ENCODE measurements at places on chromosomes 2 and 18.

- no peak for DNase-seq
Observed at GRCh38 chr2:60441800-60442199, 111.7 kb downstream of the BCL11A start.

DNA sequence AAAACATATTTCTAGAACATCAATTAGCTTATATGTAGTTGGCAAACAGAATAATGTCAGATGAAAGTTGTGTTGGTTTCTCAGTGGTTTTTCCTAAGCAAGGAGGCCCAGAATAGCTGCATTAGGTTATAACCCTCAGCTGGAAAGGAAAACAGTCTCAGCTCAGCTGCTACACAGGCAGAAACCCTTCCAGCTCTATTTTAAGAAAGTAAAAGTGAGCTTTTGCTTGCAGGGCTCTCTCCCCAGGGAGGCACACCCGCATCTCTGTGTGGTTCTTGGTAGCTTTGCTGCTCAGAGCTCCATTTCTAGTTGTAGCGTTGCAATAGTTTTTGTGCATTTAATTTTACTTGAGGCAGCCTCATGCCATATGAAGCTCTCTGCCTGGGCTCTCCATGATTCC is 54.6 kb downstream of the PIKFYVE start:
- DNase-seq, result no peak

- DNase-seq, result no peak
Observed at GRCh38 chr18:8506251-8507049, 102.8 kb upstream of the RAB12 start.

- DNase-seq, result no peak
Observed at GRCh38 chr2:224413381-224413780, 11.5 kb upstream of the FAM124B start.

- DNase-seq, result no peak
Observed at GRCh38 chr2:199738727-199739412, 112.1 kb downstream of the FTCDNL1 start.

DNA sequence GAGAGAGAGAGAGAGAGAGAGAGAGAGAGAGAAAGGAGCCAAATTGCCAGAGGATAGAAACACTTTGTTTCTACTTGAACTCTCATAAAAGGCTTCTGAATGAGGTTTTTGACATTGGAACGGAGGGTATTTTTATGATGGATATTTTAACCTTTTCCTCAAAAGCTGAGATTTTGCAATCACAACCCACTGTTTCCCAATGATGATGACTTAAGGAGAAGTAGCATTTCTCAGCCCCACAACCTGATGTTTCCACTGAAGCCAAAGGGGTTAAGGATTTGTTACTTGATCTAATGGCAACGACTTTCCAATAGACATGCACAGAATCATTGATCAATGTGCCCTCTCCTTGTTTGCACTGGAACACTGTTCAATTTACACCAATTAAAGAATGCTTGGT is 67.1 kb upstream of the POU3F3 start:
- no peak for DNase-seq

DNA sequence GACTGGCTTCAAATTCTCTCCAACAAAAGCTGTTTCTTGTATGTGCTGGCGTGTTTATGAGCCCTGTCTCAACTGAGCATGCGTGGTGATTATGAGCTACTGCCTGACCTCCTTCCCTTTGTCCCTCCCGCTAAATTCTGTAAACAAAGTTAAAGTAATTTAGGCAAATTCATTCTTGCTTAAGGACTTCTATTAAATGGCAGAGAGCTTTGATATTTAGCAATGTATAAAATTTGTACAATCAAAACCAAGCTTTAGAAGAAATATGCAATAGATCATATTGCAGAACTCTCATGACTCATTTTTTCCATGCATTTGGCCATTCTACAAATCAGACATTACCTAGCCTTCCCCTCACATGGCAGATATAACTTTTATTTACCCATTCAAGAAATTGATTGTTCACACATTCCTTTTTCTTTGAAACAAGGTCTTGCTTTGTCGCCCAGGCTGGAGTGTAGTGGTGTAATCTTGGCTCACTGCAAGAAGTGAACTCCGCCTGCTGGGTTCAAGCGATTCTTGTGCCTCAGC is 18.2 kb downstream of the IGFBP2 start:
- DNase-seq, result no peak

DNA sequence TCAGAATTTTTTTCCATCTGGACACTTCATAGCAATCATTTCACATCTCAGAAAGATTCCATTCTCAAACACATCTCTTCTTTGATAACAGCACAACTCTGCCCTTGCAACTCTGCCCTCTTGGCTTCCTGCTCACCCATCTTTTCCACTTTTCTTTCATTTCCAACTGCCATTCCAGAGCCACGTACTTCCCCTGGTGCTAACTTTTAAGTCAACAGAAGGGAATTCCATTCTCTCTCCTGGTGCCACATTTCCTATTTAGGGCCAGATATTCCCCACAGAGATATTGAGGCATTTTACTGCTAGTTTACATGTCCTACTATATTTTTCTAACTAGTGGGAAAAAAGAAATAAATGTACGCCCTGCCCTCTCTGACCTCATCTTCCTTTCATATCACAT is 590.2 kb downstream of the ARHGAP15 start:
- no peak for DNase-seq

DNA sequence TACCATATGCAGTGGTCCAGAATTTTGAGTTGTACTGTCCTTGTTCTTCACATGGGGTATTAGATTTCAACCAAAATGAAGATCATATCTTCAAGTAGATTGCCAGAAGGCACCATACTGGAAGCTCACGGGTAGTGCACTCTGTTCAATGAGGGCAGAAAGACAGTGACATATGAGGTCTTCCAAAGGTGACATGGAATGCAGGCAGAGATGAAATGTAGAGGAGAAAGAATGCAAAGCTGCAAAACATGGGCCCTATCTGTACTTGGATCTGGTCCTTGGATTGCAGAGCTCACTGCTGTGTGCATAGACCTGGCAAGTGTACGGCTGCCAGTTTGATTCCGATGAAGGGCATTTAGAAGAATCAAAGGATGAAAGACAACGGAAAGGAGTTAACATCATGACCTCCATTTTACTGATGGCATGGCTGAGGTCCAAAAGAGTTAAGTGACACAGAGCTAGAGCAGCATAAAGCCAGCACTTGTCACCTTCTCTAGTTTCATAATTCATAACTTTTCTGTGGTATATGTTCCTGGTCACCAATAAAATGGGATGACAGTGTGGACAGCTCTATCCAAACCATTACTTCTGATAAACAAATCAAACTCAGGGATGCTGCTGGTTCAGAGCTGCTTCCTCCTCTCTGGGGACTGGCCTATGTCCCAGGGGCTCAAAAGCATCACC is 64.7 kb downstream of the BCL2 start:
- no peak for DNase-seq

- DNase-seq, result no peak
Observed at GRCh38 chr2:98829581-98830270, 98.8 kb upstream of the MGAT4A start.

DNA sequence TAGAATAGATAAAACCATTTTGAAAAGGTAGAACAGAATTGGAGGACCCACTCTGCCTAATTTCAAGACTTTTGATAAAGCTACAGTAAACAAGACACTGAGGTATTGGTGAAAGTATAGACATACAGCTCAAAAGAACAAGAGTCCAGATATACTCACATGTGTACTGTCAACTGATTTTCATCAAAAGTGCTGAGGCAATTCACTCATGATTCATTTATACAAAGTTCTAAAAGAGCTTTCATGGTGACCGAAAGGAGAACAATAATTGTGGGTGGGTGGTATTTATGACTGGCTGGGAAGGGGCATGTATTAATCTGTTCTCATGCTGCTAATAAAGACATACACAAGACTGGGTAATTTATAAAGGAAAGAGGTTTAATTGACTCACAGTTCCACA is 7.3 kb downstream of the MAP4K3 start:
- DNase-seq, result no peak

DNA sequence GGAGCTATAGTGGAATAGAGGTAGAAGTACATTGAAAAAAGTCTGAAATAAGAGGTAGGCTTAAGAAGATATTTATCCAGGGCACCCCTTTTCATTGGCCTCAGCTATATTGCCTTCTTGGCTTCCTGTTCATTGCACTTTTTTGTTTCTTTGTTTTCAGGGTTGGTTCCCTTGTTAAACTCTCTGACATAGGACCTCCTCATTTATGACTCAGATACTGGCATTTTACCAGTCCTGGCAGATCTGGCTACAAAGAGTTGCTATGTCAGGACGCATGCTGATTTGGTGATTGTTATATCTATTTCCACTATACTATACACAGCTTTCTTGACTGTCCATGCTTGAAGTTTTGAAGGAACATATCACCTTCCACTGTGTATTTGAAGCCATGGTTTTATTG is 60.0 kb downstream of the GCA start:
- no peak for DNase-seq

DNA sequence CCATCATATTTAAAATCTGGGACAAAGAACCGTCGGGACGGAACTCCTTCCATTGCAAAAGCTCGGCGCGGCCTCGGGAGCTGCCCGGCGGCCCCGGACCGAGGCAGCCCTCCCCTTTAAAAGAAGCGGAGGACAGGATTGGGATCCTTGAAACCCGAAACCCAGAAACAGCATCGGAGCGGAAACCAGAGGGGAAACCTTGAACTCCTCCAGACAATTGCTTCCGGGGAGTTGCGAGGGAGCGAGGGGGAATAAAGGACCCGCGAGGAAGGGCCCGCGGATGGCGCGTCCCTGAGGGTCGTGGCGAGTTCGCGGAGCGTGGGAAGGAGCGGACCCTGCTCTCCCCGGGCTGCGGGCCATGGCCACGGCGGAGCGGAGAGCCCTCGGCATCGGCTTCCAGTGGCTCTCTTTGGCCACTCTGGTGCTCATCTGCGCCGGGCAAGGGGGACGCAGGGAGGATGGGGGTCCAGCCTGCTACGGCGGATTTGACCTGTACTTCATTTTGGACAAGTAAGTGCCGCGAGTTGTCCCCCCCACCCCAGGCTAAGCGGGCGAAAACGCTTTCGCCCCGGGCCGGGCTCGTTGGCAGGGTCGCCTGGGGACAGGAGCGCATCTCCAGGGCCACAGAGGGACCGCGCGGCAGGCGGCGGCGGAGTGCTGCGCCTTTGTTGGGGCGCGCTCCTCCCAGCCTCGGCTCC is at the start of gene ANTXR1:
TSS of gene ANTXR1 (plus strand) at position 38 of the 698 bp plus-strand sequence. CDS start at position 359, 321 bp downstream.
- peak; percentile 45 for DNase-seq

- no peak for DNase-seq
Observed at GRCh38 chr2:43329637-43330036, 103.2 kb upstream of the ZFP36L2 start.

DNA sequence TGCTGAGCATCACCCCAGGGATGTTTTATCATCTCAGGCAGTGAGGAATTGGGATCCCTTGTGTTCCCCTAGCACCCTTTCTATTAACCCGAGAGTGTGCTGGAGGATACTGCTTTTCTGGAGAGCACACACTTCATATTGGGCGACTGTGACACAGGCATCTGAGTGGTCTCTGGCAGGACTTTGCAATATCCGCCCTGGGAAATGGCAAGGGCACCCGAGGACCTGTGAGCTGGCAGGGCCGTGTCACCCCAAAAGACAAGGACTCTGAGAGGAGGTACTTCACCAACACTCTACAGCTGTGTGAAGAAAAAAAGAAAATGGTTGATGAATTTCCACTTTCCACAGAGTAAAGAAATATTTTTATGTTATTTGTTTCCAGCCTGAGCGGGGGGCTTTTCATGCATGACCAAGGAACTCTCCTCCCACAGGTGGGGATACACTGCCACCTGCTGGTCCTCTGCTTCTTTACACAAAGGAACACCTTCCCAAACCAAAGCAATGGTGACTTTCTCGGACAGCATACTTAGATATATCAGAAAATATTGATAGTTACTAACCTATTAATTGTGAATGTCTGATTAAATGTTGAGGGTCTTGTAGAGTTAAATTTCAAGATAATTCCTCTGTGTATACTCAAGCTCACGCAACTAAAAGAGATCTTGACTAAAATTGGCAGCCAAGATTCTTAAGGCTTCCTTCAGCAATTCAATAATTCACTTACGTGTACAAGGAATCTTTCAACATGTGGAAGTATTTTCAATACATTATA is 45.9 kb upstream of the REG3G start:
- DNase-seq, result peak; percentile 55

DNA sequence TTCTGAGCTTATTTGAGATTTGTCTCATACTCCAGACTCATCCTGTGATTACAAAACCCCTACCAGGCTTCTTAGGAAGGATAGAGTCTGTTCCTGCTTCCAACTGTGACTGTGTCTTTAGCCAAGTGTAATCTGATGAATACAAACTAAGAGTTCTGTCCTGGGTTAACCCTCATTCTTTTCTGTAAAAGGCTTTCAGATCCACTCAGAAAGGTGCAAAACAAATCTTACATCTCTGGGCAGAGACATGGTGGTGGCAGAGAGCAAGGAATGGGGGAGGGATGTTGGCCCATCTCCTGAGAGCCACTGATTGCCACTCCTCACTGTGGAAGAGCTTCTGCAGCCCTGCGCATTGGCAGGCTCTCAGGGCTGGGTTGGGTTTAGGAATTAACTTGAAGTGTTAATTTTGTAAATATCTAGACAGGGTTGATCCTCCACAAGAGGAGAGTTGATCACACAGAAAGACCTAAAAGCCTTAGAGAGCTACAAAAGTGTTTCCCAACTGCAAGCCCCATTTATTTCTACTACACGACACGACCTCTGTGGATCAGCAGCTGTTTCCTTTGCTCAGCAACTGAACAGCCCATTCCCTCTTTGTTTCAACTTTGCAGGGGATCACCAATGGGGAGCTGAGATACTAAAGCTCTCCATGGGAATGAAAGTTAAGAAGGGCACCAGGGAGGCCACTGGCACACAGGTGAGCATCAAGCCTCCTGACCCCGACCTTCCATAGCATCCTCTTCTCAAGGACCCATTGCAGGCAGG is 23.7 kb upstream of the SPTBN1 start:
- no peak for DNase-seq

- DNase-seq, result no peak
Observed at GRCh38 chr18:48164701-48165100, 234.2 kb upstream of the SMAD2 start.

DNA sequence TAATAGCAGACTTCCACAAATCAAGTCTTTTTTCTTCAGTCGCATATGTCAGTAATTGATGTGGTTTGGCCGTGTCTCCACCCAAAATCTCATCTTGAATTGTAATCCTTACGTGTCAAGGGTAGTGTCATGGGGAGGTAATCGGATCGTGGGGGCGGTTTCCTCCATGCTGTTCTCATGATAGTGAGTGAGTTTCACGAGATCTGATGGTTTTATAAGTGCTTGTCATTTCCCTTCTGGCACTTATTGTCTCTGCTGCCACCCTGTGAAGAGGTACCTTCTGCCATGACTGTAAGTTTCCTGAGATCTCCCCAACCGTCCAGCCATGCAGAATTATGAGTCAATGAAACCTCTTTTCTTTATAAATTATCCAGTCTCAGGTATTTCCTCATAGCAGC is 478.8 kb downstream of the PTPRM start:
- DNase-seq, result peak; percentile 83

- no peak for DNase-seq
Observed at GRCh38 chr2:101725515-101726192, 28.1 kb downstream of the MAP4K4 start.

GRCh38 chr18:44181951-44182747 is 498.5 kb upstream of the SETBP1 start:
- DNase-seq, result no peak

DNA sequence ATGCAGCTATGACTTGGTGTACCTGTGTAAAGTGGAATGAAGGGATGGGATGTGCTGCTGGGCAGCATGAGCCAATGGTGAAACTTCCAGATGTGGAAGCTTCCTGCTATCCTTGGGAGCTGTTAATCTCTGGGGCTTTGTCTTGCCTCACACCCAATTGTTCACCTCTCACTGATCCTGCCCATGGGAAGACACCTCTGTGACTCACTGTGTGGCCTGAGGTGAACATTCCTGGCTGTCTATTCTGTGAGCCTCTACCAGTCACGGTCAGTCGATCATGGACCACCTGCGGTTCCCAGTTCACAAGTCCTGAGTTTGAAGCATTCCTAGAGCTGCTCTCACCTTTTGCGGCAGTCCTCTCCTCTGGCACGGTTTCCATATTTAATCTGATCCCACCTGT is 12.1 kb downstream of the NEURL3 start:
- no peak for DNase-seq
